Fibroblast of skin of right quadriceps (primary cell): ENCODE measurements at places on chromosomes 1 and 21.

- no peak for DNase-seq
Measured at GRCh38 chr1:223144431-223144830, 1.4 kb upstream of the TLR5 start.

DNA sequence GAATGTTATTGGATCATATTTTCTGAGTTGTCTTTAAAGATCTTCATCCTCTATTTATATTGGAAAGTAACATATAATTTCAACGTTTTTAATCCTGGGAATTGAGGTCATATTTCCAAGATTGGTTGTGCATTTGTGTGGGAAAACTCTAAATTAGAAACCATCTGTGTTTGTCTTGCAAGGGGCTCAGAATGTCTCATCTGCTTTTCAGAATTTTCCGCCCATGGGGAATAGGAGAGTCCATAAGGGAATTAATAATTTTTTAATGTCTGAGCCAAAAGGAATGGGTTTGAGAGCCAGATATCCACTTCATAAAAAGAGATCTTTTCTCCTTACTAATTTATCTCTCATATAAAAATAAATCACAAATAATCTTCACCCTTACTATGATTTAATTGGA is 84.8 kb upstream of the MAP1LC3C start:
- no peak for DNase-seq

DNA sequence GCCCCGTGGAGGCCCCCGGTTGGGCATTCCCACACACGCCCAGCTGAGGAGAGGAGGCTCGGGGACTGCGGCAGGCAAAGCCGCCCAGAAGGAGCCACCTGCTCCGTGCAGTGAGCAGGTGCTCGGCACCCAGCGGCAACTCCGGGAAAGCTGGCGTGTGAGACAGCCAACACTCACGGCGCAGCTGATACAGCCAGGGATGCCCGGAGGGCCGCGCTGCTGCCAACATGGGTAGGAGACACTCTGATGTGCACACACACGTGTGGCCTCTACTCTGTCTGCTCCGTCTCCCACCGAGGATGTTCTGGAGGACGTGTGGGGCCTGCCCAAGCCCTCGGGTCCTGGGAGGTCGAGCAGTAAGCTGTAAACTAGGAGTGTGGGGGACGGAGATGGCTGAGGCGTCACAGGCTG is 12.9 kb downstream of the MORN1 start:
- DNase-seq: no peak

GRCh38 chr1:244849189-244849866 is 13.9 kb downstream of the COX20 start:
- DNase-seq: no peak

GRCh38 chr1:163048869-163049268 is 20.3 kb upstream of the RGS4 start:
- no peak for DNase-seq
